NK-92 treated with Interleukin-12 subunit alpha and Interleukin-12 subunit beta, amount 100 ng/mL, for 24 hours (cell line): ENCODE measurements at places on chromosomes 13 and 19.

DNA sequence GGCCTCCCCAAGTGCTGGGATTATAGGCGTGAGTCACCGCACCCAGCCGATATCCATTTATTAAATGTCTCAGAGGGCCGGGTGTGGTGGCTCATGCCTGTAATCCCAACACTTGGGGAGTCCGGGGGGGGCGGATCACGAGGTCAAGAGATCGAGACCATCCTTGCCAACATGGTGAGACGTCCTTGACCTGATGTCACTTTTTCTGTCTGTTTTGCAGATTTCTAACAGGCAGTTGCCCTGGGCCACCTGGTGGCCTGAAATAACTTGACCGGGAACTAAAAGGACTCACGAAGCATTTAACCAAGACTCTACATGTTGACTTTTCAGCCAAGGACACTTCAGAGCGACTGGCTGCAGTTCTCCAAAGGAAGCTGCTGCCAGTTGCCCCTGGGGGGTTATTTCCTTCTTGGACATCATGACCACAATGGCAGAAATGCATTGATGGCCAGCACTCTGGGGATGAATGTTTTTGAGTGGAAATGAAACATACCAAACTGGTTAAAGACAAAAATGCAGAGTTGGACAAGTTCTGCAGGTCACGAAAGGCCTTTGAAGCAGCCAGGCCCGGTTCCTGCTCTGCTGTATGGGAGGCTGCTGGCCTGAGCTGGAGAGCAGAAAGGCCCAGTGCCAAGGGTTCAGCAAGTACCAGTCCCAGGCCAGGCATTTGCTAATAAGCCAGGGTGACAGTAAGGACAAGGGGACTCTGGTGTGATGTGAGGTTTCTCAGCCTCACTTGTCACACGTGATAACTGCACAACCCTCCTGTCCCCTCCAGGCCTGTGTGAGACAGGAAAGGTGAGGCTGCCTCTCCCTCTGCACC lies 8.3 kb downstream of the ZNF837 start:
- DNase-seq = no peak

- DNase-seq = no peak
Measured at GRCh38 chr13:36841391-36841790, 22.4 kb downstream of the RFXAP start.

GRCh38 chr13:98044301-98044700 lies 90.8 kb downstream of the IPO5 start:
- DNase-seq = no peak

DNA sequence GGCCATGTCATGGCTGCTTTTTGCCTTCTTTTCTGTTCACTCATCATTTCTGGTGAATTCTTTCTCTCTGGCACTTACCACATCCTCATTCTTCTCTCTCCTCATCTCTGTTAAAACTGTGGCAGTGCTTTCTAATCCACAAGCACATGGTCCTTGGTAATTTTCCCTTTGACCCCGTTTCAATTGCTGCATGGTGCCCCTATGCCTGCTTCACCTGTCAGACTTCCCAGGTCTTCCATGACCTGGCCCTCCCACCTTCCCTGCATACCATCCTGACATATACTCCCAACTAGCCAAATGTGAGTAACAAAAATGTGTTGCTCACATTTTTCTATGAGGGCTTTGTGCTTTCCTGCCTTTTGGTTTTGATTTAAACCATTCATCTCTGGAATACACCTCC lies 286.5 kb downstream of the MTUS2 start:
- no peak for DNase-seq

DNA sequence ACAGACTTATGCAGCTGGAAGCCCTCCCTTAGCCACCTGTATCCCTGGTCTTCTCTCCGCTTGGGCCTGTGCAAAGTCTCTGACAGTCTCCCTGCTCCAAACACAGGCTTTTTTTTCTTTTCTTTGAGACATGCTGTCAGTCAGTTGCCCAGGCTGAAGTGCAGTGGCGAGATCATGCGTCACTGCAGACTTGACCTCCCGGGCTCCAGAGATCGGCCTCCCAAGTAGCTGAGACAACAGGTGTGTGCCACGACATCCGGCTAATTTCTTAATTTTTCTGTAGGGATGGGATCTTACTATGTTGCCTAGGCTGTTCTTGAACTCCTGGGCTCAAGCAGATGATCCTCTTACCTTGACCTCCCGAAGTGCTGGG lies 1.6 kb downstream of the MZF1 start:
- DNase-seq = no peak

GRCh38 chr19:2110822-2111221 lies 14.1 kb downstream of the IZUMO4 start:
- DNase-seq = no peak

DNA sequence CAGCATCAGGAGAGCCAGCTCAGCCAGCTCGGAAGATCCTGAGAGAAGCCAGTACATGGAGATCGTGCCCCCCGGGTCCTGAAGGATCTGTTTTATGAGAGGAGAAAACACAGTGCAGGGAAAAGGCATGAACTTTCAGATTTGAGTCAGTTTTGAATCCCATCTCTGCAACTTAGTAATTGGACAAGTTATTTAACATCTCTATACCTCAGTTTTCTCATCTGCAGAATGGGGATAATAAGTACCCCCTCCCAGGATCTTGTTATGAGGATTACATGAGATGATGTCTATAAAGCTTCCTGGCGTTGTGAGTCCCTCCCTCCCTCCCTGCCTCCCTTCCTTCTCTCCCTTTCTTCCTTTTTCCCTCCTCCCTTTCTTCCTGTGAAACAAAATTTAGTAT lies 40.1 kb upstream of the GTF3A start:
- no peak for DNase-seq

DNA sequence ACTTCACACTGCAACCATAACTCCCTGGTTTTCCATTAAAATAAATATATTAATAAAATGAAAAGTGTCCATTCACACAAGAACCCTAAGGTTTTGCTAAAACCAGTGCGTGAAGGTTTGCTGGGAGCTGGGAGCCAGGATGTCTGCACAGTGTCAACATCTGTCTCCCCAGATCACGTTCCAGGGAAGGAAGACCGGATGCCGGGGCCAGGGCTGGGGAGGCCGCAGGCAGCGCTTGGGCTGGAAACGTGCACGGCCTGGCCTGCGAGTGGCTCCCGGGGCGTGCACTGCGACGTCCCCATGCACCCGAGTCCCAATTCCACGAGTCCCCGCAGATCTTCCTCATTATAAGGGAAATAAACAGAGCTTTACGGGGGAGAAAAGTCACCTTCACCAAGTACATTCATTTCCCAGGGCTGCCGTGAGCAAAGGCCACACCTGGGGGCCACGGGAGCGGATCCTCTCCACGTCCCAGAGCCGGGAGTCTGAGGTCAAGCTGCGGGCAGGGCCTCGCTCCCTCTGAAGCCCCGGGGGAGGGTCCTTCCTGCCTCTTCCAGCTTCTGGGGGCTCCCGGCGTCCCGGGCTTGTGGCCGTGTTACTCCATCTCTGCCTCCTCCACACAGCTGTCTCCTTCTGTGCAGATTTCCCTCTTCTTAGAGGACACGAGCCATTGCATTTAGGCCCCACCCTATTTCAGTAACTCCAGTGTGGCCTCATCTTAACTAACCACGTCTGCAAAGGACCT lies 12.8 kb downstream of the SHC2 start:
- DNase-seq = no peak

DNA sequence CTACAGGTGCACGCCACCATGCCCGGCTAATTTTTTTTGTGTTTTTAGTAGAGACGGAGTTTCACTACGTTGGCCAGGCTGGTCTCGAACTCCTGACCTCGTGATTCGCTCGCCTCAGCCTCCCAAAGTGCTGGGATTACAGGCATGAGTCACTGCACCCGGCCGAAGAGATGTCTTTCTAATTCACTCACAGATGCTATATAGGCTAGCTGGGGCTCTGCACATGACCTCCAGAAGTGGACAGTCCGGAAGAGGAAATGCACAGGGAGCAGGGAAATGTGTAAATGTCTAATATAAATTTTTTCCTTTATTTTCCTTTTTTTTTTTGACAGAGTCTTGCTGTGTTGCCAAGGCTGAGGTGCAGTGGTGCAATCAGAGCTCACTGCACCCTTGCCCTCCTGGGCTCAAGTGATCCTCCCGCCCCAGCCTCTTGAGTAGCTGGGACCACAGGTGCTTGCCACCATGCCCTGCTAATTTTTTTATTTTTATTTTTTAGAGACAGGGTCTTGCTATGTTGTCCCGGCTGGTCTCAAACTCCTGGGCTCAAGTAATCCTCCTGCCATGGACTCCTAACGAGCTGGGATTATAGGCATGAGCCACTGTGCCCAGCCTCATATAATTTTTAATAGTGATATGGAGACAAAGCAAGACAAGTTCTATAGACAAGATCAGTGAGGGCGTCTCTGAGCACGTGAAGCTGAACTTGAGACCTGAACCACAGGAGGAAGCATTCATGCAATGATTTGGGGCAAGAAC lies 8.4 kb downstream of the GIPC1 start:
- DNase-seq = no peak

DNA sequence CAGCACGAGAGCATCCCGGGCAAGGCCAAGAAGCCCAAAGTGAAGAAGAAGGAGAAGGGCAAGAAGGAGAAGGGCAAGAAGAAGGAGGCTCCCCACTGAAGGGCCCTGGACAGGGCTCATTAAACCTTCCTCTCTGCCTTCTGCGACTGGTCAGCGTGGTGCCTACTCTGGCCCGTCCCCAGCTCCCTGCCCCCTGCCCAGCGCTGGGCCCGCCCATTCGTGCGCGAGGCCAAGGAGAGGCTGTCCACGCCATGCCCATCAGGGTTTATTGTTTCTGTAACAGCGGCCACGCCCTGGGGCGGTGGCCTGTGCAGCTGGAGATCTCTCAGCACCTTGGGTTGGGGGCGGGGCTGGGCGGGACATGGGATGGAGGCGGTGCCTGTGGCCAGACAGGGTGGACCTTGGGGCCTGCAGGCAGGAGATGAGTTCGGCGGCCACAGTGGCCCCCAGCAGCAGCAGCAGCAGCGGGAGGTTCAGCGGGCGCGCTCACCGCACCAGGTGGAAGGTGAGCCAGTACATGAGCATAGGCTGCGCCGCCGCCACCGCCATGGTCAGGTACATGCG lies 897 bp downstream of the C19orf33 start:
- DNase-seq = no peak

- no peak for DNase-seq
Measured at GRCh38 chr13:85434927-85435326, 364.3 kb downstream of the SLITRK6 start.

GRCh38 chr13:50809133-50810090 lies 34.1 kb downstream of the DLEU7 start:
- DNase-seq = no peak

DNA sequence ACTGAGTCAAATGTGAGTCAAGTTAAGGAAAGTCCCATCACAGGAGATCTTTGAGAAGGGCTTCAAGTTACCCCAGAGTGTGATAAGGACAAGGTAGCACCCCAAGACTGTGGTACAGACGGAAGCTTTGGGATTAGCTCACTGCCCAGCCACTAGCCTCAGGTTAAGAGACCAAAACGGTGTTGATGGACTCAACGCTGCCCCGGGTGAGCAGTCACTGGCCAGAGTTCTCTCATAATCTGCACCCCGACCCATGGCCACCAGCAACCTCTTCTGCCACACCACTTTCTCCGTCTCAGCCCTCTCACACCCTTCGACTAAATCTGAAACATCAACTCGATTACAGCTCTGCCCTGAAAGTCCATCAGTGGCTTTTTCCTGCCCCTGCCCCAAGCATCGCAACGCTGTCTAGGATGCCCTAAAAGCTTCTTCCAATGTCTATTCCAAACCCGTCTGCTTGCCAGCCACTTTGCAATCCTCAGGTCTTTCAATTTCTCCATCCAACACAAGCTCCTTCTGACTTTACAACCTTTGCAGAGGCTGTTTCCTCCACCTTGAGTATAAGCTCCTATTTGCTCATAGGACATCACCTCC lies 5.6 kb downstream of the HNRNPL start:
- DNase-seq = no peak

DNA sequence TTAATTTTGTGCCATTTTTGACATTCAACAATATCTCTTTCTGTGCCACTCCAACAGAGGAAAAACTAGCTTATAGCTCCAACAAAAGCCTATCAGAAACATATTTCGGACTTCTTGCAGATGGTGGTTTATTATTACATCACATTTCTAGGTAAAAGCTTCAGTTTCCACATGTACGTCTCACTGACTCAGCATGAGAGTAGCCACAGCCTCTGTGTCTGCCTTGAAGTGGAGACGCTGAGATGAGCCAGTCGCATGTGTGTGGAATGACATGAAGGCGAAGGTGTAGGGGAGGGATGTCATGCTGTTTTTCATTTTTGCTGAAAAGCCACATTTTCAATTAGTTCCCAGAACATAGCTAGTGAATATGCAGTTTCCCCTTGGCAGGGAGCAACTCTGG lies 598.6 kb downstream of the EFNB2 start:
- peak; percentile 9 for DNase-seq

- DNase-seq = no peak
Measured at GRCh38 chr19:32626969-32627368, 46.0 kb downstream of the PDCD5 start.

- no peak for DNase-seq
Measured at GRCh38 chr13:31859571-31859970, 120.2 kb downstream of the RXFP2 start.

DNA sequence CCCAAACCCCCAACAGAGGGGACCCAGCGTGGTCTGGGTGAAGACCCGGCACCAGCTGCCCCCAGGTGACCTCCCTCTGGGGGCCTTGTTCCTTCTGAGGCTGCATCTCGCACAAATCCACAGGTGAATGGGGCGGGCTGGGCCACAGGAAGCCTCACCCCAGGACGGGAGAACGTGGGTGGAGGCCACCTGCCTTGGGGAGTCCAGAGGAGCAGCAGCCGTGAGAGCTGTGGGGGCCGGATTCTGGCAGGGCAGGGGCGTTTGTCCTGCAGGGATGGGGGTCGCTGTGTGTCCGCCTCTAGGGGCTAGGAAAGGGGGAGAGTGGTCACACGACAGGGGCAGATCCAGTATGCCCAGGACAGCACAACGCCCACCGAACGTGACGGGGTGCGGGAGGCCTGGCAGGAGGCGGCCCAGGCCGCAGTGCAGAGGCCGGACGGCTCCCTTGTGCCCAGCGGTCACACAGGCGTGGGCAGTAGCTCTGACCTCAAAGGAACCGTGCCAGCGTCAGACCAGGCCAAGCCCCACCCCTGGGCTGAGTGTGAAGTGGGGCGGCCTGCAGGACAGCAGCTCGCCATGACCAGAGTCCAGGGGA lies 6.7 kb downstream of the POLR2E start:
- no peak for DNase-seq
